NCI-H460 (cell line): ENCODE measurements at places on chromosomes 13 and 19.

DNA sequence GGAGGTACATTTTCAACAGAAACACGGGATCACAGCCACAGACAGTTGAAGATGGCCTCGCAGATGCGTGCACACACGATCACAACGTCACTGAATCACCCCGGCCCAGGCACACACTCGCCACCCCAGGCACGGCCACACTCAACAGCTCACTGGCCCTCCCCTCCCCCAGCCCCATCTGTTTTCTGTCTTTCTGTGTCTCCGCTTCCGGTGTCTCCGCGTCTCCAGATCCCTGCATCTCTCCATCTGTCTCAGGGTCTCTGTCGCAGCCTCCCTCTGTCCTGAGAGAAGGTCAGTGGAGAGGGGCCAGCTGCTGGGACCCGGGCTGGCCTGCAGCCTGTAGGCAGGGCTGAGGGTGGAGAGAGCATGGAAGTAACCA, 3.8 kb upstream of the ATP1A3 start:
- no peak for DNase-seq

- DNase-seq, result no peak
These were observed 27.6 kb downstream of the ZNF607 start for GRCh38 chr19:37691881-37692504.

DNA sequence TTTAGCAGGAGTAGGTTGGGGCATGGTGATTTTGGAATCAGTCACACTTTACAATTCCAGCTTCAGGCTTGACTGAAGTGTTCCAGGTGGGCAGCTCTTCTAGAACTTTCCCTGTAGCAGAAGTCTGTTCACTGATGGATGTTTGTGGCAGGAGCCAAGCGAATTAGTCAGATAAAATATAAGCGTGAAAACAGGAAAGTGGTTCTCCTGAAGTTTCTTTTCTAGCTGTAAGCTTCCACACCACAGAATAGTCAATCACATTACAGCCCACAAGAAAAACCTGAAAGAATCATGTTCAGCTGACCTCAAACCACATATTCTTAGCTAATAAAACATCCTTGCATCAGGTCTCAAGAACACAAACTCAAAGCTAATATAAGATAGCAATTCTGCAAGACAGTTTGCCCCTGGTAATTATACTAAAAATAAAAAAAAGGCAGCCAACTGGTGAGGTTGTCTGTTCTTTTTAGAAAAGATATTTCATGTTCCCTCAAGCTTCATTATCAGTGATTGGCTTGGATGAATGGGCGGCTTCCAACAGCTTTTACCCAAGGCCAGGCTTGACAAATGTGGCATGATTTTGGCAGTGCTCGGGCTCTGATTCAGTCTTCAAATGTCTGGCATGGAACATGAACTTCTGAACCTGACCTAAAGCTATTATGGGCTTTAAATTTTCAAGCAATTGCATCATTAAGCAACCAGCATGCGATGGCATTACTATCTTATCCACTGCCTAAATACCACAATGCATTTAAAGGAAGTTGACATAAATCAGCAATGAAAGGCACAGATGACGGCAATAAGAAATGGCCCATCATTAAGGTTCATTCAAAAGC, 136.8 kb downstream of the DCLK1 start:
- peak; percentile 9 for DNase-seq

DNA sequence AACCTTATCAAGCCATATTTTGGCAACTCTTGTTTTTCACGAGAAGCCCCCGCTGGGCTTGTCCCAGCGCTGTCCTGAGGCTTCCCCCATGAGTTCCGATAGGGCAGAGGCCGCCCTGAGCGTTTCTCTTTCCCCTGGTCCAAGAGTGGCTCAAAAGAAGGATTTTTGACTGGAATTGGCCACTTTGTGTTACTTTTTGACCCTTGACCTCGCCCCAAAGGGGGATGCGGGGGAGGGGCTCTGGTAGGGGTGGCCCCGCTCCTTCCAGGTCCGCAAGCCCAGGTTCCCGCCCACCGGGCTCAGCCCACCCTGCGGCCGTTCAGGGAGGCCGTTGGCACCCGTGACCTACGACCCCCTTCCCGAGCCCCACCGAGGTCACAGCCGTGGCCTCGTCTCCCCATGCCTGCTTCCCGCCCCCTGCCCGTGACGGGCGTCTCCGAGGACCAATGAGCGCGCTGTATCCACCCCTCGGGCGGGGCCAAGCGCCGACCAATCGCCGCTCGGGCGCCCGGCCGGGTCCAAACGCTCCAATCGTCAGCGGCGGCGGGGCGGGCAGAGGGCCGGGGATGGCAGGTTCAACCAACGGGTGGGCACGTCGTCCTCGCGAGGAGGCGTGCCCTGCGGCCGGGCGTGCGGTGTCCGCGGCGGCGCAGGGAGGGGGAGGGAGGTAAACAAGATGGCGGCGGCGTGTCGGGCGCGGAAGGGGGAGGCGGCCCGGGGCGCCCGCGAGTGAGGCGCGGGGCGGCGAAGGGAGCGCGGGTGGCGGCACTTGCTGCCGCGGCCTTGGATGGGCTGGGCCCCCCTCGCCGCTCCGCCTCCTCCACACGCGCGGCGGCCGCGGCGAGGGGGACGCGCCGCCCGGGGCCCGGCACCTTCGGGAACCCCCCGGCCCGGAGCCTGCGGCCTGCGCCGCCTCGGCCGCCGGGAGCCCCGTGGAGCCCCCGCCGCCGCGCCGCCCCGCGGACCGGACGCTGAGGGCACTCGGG, at the start of gene STK11:
Gene STK11 (plus strand): TSS at position 665 of the 986 bp plus-strand sequence. CDS start 1,136 bp downstream, outside the sequence.
- peak; percentile 94 for DNase-seq

DNA sequence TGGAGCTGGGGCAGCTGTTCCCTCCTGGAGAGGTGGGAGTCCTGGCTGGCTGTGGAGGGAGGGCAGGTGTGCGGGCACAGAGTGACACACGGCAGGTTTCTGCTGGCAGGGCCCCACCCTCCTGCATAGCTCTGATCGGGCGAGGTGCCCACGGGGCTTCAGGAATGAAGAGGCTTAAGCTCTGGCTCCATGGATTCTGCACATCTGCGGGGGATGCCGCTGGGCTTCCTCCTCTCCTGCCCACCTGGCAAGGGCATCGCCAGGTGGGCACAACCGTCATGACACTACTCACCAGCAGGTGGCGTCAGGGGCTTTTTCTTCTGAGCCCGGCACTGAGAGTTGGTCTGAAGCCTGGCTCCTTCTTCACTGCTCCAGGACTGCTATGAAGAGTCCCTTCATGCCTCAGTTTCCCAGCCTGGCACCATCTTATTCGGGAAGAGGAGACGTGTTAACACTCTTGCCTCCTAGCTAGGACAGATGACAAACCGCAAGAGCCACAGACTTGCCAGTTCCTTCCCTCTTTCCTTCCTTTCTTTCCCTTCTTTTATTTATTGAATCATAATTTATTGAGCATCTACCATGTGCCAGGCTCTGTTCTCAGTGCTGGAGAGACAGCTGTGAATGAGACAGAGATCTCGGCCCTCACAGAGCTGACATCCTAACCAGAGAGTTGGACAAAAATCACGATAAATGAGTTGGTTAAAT, 15.2 kb upstream of the PAK4 start:
- DNase-seq, result peak; percentile 55

GRCh38 chr13:31191748-31192147, 8.0 kb upstream of the B3GLCT start:
- DNase-seq, result no peak

- DNase-seq, result no peak
These were observed 134.0 kb downstream of the ENOX1 start for GRCh38 chr13:43652760-43653159.

DNA sequence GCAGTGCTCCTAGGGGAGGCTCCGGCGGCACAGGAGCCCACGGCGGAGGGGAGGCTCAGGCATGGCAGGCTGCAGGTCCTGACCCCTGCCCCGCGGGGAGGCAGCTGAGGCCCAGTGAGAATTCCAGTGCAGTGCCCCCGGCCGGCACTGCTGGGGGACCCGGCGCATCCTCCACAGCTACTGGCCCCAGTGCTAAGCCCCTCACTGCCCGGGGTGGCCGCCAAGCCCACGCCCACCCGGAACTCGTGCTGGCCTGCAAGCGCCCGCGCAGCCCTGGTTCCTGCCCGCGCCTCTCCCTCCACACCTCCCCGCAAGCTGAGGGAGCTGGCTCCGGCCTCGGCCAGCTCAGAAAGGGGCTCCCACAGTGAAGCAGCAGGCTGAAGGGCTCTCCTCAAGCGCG, 62.2 kb downstream of the SPRY2 start:
- DNase-seq, result no peak

- no peak for DNase-seq
These were observed 9.2 kb downstream of the NOSIP start for GRCh38 chr19:49570997-49571676.

DNA sequence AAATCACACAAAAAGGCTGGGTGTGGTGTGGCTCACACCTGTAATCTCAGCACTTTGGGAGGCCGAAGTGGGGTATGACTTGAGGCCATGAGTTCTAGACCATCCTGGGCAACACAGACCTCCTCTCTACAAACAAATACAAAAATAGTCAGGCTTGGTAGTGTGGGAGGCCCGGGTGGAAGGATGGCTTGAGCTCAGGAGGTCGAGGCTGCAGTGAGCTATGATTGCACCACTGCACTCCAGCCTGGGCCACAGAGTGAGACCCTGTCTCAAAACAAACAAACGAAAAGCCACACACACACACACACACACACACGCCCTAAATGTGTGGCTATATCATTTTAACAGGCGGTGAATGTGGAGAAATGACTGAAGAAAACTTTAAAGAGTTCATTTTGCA, 904 bp upstream of the ZNF557 start:
- DNase-seq, result no peak

DNA sequence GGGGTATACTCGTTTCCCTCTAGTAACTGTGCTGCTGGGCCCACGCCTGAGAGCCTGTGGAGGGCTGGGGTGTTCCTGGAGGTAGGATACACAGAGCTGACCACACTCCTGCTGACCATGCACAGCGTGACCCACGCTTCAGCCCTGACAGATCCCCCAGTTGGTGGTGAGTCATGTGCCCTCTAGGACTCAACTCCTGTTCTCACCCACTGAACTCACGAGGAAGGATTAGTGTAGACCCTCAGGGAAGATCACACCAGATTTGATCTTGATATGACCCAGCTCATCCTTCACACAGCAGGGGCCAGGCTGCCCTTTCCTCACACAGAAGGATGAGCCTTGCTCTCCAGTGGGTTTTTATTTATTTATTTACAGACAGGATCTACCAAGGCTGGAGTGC, 13.3 kb upstream of the ACP7 start:
- DNase-seq, result no peak

DNA sequence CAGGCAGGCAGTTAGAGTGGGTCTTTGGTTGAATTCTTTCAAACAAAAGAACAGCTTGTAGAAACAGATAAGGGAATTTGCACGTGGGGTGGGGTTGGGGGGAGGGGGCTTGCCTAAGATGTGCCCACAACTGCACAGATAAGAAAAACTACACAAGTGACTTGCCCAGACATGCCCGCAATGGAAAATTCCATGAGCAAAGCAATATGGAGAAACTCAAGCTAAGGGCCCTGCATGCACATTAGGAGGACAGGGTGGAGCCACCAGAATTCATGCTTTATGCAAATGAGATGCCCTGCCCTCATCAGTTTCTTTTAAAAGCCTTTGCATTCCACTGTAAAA, 755.6 kb upstream of the MIR17HG start:
- DNase-seq, result no peak
